ENCODE measurements at places on chromosomes 1 and 21.
A peak's percentile ranks its signal among the peaks of the same experiment; 100 is the strongest.

DNA sequence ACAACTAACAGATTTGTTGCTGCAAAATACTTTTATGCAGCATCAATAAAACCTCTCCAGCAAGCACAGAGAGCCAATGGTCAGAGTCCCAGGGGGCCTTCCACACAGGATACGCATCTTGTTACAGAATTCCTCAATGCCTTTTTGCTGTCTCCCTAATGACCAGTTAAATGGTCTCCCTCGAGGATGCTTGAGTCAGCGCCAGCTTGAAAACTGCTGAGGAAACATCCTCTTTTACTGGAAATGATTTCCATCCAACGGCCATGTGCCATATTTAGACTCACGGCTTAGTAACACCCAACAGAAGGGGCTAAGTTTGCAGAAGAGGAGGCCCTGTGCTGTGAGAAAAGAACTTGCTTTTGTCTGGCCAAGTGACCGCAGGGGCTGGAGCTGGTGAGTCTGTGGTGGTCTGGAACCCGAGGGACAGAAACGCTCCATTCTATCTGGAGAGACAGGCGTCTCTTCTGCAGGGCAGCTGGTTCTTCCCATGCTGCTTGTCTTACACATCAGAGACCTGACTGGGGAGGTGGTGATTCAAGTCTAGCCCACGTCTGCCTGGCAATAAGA, 496.4 kb downstream of the SETD4 start:
- DNase-seq, result peak; percentile 33

GRCh38 chr1:183228347-183229220, 42.5 kb downstream of the LAMC2 start:
- DNase-seq, result no peak

DNA sequence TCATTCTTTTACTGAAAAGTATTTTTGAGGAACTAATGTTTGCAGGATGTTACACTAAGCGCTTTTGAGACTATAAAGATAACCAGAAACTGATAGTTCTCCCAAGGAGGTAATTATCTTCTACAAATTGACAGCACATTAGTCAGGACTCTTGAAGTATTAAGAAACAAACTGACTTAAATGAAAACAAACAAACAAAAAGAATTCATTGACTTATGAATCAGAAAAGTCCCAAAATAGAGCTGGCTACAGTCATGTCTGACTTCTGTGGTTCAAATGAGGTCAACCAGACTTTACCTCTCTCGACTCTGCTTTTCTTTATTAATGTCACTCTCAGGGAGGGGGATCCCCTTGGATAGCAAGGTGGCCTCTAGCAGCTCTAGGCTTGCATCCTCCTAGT, 296.8 kb downstream of the TPR start:
- DNase-seq, result no peak

DNA sequence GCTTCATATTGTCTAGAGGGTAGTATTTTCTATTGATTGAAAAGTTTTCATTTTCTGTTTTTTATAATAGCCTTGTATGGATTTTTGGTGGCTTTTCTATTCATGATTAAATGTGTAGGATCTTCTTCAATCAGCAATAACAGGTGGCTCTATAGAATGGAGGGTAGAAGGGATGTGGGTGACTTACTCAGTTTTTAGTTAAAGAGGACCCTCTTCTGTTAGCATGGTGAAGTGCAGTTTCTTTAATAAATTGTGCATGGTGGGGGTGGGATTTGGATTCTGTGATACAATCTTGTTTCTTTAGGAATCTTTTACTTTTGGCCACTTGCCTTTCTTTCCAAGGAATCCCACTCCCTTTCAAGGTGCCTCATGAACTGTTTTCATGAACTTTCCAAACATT, 64.7 kb downstream of the SLC35A3 start:
- no peak for DNase-seq

DNA sequence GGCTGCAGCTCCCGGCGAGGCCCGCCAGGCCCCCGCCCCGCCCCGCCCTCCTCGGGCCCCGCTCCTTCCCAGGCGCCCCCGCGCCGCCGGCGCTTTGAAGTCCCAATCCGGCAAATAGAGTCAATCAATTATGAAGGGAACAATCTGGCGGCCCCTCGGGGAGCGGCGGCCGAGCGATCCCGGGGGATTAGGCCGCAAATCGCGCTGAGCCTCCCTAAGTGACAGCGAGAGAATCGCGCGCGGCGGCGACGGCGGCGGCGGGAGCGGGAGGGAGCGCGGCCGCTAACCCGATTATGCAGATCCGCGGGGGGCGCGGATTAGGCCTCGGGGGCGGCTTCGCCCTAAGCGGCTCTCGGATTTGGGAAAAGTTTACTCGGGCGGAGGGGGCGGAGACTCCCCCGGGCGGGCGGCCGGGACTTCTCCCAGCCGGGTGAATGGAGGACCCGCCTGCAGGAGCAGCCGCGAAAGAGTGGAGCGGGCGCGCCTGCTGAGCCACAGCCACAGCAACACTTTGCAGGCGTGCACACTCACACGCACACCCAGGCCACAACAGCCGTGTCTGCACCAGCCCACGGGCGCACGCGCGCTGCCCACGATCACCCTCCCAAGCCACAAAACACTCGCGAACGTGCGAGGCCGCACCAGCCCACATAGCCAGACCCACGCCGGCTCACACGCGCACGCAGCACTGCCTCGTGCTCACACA, 23.0 kb upstream of the DMBX1 start:
- DNase-seq, result peak; percentile 19

DNA sequence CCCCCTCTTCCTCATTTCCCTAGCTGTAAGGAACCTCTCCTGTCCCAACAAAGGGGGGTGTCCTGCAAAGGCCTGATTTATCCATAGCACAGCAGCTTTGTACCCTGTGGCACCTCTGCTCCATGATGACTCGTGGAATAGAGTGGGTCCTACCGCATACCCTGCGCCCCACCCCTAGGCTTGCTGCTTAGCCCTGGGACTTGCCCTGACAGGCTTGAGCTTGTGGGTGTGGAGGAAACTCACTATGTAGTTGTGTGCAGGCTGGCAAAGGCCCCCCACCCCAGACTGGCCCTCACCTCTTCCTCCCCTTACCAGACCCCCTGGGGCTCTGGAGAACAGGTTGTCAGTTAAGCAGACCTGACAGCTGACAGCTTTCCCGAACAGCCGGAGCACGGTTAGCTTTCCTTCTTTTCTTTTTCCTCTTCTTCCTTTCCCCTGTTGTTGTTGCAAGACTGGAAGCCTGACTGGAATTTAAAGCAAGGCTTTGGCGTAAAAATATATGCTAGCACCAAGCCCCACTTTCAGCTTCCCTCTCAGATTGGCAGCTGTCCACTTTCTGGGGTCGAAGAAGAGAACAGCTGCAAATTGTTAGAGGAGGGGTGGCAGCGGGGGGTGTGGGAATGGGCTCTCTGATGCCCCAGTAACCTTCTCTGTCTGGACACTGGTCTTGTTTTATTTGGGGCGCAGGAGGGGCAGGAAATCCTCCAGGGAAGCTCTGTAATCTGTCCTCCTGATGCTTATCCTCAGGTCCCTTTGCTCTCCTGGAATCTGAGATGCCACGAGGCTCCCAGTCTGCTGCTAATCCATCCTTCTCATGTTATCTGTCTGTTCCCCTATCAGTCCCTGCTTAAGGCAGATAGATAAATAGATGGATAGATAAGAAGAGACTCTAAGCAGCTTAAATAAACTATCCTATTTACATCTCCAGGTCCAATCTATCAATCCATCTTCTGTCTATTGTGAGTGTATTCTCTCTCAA, 134.6 kb downstream of the BRINP2 start:
- DNase-seq, result no peak

- peak; percentile 49 for DNase-seq
Observed at GRCh38 chr1:18907021-18907916, 4.9 kb upstream of the ALDH4A1 start.

- DNase-seq, result peak; percentile 55
Observed at GRCh38 chr1:36384542-36385409, 948 bp downstream of the STK40 start.

DNA sequence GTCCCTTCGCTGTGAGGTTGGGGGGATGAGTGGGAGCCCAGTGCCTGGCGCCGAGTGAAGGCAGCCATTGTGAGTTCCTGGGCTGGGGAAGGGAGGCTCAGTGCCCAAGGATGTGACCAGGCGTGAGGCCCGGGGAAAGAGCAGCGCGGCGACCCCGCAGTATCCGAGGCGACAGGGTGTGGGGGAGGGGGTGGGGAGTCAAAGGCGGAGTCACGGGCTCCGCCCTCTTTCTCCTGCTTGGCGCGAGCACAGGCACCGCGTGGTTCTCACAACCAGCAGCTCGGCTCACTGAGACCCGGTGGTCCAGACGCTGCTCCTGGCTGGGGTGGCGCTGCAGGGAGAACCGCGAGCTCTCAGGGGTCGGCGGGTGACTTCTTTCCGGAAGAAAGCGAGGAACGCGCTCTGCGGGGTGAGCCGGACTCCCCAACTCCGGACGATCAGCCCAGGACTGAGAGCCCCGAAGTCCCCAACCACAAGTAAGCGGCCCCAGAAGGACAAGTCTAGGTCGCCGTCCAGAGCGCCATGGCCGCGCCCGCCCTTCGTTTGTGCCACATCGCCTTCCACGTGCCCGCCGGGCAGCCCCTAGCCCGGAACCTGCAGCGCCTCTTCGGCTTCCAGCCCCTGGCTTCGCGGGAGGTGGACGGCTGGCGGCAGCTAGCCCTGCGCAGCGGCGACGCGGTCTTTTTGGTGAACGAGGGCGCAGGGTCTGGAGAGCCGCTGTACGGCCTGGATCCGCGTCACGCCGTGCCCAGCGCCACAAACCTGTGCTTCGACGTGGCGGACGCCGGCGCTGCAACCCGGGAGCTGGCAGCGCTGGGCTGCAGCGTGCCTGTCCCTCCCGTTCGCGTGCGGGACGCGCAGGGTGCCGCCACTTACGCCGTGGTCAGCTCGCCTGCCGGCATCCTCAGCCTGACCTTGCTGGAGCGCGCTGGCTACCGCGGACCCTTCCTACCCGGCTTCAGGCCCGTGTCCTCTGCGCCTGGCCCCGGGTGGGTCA, at the start of gene HPDL:
Gene HPDL (plus strand): TSS at position 269 of the 997 bp plus-strand sequence. CDS start 254 bp downstream, at position 523.
- DNase-seq, result peak; percentile 65

- DNase-seq, result peak; percentile 15
Observed at GRCh38 chr1:209086486-209087192, 496.9 kb upstream of the CAMK1G start.

DNA sequence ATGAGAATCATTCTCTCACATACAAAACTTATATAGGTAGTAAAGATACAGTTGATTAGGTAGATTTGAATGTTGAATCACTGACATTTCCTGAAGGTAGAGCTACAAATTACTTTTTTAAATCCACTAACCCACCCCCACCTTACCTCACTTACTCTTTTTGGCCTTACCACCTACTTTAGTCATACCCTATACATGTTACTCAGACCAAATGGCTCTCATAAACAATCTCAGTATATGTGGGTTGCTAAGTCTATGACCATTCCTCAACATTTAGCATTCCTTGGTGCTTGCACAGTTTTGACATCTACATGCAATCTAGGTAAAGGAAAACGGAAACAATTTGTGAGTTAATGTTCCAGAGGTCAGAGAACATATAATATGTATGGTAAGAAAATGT, 26.3 kb downstream of the SYDE2 start:
- no peak for DNase-seq

- no peak for DNase-seq
Observed at GRCh38 chr1:28927648-28928313, 13.4 kb downstream of the EPB41 start.

- DNase-seq, result no peak
Observed at GRCh38 chr1:222387007-222387814, 160.7 kb downstream of the HHIPL2 start.

DNA sequence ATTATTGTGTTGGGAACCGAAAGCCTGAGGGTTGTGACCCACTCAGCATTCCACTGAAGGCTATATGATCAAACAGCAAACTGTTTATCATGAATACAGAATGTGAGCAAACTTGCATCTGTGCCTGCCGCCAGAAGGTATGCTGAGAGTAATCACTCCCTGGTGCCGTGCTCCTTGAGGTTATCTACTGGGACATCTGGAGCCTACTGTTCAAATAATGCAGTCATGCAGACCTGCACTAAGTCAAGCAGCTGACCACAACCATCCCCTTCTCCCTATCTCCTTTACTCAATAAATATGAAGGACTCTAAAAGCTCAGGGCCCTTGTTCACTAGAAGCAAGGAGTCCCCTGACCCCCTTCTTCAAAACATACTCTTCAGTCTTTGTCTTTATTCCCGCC, 13.5 kb downstream of the GSTM5 start:
- no peak for DNase-seq

DNA sequence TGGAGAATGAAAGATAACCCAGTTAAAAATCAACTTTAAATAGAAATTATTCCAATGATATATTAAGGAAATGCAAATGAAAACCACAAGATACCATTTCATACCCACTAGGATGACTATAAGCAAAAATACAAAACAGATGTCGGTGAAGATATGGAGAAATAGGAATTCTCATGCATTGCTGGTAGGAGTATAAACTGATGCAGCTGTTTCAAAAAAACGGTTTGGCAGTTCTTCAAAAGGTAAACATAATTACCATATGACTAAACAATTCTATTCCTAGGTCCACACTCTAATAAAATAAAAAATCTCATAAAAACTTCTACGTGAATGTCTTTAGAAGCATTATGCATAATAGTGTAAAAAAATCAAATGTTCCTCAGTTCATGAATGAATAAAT, 763.3 kb upstream of the BRINP3 start:
- no peak for DNase-seq

DNA sequence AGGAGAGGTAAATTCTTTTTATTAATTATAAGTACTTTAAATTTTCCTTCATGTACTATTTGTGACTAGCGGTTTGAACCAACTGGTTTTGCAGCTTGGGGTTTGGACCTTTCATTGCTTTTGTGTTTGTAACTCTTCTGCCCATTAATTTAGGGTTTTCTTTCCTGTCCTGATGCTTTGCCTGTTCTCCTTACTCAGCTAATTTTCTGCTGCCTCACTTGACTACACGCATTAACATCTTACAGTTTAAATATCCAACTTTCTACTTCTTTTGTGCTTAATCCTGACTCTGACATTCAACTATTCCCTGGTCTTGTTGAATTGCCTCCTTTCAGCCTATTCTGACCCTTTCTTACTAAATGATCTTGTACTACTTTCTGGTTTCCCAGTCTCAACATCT, 135.6 kb downstream of the PTPRC start:
- DNase-seq, result no peak

DNA sequence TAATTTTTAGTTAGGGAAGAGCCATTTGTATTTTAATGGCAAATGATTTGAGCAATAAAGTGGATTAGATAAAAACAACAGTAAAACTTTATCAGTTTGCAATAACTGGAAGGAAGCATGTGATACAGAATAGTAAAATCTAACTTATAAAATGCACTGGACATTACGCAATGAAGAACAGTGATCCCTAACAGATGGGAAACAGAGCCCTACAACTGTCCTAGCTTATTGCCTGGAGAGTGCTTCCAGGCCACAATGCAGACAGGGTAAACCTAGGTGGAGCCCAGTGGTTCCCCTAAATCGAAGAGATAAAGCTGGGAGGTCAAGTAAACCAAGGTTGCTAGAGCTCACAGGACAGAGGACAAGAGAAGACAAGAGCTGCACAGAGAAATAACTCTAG, 7.0 kb downstream of the OMA1 start:
- DNase-seq, result no peak

GRCh38 chr1:1669468-1670440, 10.9 kb upstream of the CDK11B start:
- DNase-seq, result no peak
